ENCODE measurements at places on chromosomes 5 and 9.
A peak's percentile ranks its signal among the peaks of the same experiment; 100 is the strongest.

- DNase-seq: no peak
These were observed 13.6 kb upstream of the LAMC3 start for GRCh38 chr9:130995086-130996011.

GRCh38 chr5:124061663-124062062, 549.7 kb downstream of the CSNK1G3 start:
- DNase-seq: peak; percentile 70

DNA sequence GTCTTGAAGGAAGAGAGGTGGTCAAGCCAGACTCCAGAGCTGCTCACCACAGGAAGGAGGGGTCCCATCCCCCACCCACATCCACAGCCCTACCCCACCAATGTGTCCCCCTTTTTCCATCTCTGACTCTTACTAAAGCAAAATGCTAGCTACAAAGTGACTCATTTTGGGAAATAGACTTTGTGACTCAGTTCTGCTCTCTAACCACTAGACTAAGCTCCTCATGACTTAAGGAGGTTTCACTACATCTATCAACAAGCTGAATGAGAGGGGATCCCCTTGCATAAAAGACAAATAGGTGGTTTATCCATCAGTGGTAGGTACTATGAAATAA, 35.1 kb upstream of the ADRB2 start:
- no peak for DNase-seq

GRCh38 chr9:18459962-18460584, 13.9 kb upstream of the ADAMTSL1 start:
- DNase-seq: no peak

DNA sequence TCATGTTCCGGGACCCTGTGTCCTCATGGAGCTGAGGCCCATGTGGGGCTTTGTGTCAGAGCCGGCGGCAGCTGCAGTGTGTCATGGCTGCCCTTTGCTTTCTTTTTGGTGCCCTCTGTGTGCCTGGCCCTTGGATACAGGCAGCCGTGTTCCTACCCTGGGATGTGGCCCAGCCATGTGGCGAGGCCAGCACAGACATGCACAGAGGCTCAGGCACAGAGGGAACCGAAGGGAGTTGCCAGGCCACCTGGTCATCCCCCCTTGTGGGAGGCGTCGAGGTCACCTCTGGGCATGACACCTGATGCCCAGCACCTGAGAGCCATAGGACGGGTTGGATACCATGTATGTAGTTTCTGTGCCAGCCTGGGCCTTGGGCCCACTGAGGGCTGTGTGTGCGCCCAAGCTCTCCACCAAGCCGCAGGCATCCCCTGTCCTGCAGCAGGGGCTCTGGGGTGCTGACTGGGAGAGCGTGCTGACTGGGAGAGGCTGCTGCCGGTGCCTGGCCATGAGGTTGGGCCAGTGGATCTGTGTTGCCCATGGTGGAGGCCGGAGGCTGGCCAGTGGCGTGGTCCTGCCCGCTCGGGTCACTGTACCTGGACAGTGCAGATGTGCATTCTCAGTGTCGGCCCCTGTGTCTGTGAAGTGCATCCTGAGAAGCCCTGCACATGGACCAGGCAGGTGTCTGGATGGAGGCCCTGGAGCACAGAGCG, 4.8 kb downstream of the NKD2 start:
- DNase-seq: no peak

All from NCI-H1694 (cell line).